ENCODE measurements at places on chromosomes 5 and 9.

- no peak for DNase-seq
Measured at GRCh38 chr9:131731237-131731636, 8.6 kb downstream of the RAPGEF1 start.

DNA sequence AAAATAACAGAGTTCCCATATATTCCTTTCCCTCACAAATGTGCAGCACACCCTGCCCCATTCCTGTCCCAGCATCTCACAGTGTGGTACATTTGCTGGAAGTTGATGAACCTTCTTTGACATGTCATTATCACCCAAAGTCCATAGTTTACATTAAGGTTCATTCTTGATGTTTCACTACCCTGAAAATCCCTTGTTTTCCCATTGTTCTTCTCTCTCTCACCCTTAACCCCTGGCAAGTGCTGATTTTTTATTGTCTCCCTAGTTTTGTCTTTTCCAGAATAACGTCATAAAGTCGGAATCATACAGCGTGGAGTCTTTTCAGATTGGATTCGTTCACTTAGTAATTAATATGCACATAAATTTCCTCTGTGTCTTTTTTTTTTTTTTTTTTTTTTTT lies 48.1 kb downstream of the SPIN1 start:
- no peak for DNase-seq

DNA sequence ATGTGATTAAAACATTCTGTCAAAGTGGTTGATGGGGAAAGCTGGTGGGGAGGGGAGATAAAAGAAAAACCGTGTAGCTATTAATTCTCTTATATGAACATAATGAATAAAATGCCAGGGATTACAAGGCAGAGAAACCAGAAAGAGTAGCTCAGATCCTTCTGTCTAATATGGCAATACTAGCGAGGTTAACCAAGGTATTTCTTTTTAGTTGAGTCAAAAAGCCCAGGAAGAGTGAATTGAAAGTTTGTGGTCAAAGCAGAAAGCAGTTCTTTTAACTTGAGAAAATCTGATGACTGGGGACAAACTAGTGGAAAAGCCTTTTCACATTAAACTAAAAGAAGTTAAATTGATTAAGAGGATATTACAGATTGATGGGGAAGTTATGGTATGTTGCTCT lies 76.0 kb downstream of the ERBIN start:
- DNase-seq, result no peak

DNA sequence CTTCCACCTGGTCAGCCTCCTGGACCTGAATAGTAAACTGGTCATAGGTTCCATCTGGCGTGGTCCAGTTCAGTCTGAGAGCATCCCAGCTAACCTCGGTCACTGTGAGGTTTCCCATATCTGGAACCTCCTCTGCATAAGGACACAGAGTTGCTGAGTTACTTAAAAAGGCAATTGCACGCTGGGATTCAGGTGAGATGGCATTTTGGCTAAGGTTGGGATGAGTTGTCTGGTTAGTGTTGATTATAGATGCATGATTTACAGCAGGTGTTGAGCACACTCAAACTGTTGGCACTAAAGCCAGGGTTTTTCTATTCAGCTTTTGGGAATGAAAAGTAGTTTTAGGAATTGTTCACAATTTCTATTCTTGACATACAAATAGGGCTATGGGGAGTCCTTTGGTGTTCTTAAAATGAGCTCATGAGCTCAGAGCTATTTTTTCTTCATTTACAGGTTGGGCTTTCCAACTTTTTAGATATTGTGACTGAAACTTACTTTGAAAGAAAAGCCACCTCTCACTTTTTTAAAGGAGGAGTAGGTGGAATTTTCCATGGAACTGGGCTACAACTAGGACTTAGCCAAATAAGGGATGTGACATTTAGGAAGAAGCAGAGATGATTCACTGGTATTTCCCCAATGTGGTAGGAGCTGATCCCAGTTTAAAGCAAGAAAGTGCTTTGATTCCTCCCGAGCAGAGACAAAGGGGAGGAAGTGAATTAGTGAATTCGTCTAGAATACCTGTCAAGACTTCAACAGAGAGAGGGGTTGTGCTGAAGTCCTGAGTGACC lies 54.7 kb downstream of the TNC start:
- DNase-seq, result no peak

DNA sequence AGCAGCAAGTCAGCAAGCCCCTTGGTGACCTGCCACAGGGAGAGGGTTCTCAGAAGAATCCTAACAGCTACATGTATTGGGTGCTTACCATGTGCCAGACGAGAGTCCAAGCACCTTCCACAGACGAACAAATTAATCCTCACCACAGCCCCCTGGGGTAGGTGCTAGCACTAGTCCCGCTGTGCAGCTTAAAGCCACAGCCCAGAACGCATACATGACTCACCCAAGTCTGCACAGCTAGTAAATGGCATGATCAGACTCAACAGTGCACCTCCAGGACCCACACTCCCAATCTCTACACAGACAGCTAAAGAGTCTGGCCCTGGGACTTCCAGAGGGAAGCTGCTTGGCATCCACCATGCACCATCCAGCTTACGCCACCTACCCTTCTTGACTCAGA lies 111.5 kb downstream of the PAX5 start:
- DNase-seq, result no peak

DNA sequence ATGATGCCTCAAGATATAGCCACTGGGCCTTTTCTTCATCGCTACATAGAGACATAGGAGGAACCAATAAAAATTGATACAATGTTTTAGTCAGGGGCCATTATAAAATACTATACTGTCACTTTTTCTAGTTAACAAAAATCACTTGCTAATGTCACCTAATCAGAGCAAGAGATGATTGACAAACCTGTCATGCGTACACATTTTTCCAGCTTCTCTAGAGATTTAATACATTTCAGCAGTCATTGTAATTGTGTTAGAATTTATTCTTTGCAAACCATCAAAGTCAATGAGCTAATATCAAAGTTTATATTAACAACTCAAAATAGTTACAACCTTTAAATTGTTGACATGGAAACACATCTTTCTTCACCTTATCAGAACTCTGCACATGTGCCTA lies 513.6 kb upstream of the SEMA6A start:
- no peak for DNase-seq

GRCh38 chr9:88746029-88746742 lies 211.2 kb downstream of the NXNL2 start:
- no peak for DNase-seq

GRCh38 chr9:98218562-98219363 lies 26.3 kb upstream of the CORO2A start:
- DNase-seq, result no peak
